Hindlimb muscle (tissue), 1 donor: ENCODE measurements at places on chromosomes 11 and 22.

DNA sequence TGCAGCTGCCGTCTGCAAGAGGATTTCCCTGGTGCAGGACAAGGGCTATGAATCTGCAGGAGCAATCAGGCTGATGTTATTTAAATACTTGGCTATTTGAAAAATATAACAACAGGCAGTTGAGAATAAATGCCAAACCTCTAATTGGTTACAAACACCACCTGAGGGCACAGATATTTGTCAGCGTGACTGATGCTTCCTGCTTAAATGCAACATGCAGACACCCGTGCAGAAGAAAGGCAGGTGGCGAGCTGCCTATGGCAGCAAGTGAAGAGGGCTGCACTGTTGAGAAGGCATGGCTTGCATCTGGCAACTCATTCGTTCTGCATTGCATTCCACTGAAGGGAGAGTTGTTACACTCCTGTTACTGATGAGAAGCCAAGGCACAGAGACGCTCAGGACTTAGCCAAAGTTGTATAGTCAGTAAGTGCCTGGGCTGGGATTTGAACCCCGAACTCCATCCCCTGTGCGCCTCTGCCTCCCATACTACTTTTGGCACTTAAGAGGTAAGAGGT lies 350.6 kb downstream of the TENM4 start:
- DNase-seq: no peak

DNA sequence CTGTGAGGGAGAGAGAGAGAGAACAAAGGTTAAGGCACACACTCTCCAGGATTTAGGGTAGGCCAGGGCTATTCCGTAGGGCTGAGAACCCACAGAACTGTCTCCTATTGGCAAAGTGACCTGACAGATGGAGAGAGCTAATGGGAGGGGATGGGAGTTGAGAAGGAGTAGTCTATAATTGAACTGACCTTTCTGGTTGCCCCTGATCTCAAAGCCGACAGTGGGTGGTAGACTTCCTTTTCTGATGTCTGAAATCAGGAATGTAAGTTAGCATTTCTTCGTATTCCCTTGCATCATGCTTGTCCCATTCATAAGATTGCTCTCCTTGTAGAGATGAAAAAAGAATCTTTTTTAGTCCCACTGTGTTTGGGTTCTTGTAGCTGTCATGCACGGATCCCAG lies 210.1 kb downstream of the NTM start:
- DNase-seq: no peak

DNA sequence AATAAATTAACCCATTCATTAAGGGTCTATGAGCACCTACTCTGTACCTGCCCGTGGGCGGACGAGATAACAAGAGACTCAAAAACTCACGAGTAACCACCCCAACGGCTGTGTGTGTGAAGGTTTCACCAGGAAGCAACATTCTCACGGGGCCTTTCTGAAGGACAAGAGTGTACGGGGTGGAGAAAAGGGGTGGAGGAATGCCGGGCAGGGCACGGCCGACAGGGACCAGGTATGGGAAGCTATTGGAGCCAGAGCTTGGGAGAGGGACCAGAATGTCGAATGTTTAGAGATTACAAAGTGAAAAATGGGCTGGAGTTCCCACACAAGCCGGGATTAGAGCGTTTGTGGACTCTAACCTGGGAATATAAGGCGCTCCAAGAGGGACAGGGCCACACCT lies 1.6 kb downstream of the KMT5B start:
- DNase-seq: no peak

GRCh38 chr11:30710221-30710620 lies 124.1 kb upstream of the MPPED2 start:
- DNase-seq: no peak

DNA sequence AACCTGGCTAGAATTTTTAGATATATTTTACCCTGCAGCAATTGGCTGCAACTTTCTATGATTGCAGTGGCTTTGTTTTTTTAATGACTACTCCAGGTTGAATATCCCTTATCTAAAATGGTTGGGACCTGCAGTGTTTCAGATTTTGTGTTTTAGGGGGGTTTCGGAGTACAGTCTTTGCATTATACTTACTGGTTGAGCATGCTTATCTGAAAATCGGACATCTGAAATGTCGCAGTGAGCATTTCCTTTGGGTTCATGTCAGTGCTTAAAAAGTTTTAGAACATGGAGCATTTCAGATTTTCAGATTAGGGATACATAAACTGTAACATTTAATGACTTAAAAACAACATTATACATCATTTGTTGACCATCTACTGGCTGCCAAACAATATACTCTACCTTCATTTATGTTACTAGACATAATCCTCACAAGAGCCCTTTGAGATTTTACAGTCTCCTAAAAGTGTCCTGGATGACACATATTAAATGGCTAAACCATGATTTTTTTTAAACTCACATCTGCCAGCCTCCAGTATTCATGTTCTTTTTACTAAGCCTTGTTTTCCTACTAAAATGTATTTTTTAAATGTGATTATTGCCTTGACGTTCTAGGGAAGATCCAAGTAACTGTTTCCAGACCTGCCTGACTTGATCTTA lies 66.3 kb downstream of the PRMT3 start:
- no peak for DNase-seq

DNA sequence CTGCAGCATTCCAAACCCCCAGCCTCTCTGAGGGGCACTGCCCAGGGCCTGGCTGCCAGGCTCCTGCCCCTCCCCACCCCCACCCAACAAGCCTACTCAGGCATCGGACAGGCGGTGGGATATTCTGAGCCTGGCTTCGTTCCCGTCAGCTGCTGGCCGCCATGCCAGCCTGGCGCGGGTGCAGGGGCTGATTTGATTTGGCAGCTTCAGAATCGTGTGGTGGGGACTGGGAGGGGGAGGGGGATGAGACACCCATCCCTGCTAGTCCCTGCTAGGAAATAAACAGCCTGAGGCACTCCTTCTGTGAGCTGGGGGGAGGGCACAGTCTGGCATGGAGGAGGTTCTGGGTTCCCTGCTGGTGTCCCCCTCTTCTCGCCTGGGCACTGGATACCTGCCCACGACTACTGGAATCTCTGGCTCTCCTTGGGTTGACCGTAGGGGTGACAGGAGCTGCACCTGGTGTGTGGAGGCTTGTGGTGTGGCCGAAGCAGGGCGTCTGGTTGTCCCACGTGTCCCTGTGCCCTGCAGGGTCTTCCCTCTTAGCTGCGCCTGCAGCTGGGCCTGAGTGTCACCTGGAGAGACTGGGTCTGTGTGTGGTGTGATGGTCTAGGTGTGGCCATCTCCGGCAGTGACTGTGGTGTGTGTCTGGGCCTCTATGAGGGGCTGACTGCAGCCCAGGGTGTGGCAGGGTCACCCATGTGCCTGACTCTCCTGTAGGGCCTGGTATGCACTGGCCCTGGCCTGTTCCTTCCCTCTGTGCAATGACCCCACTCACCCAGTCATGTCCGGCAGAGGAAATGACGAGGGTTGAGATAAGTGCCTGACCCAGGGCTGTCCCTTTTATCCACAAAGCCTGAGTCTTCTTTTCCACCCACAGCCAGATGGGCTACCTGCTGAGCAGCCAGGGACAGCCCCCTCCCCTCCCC lies 42.2 kb downstream of the PDE2A start:
- DNase-seq: peak; percentile 62
